ENCODE measurements at places on chromosomes 11 and 22. TPM values are rescaled to one million over a fixed set of nuclear protein-coding genes. Genes with fewer than 3 reads are reported as not detected.

GRCh38 chr22:27306771-27307170 is 494.8 kb downstream of the MN1 start:
- H3K4me3 ChIP-seq, result no peak overlapping the region
- no peaks in the 10 kb centered on the region for H3K36me3 ChIP-seq
- H3K27me3 ChIP-seq, result no peaks in the 10 kb centered on the region
- H3K27ac ChIP-seq, result no peak overlapping the region
- H3K4me1 ChIP-seq, result peaks cover 3% of the 10 kb centered on the region
- no peak for DNase-seq

Gene CHRM1
- not detected for total RNA-seq

Gene EIF4ENIF1
- 38.7 TPM for total RNA-seq

DNA sequence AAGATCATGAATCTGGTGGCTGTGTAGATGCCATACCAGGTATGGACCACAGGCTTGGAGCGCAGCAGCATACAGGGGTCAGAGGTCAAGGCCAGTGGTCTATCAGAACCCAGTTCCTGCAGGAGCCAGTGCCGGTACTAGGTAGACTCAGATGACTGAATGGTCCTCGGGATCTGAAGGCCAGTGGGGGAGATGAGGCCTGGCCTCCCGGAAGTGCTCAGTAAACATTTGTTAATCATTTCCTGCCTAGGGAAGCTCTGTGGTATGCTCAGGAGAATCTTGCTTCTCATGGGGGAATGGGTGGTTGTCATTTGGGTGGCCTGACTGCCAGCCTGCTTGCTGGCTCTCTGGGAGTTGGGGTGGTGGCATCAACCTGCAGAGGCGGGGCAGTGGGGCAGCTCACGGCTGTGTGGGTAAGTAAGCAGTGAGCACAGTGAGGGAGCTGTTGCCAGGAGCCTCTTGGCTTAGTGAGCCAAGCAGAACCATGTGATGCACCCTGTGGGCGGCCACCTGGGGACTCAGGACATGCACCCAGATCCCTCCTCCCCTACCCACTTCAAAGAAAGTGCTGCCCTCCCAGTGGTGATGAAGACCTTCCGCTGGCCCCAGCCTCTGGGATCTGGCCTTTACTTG is 33.0 kb downstream of the PTPRJ start:
- no peaks in the 10 kb centered on the region for H3K27me3 ChIP-seq
- H3K4me3 ChIP-seq, result no peak overlapping the region
- H3K27ac ChIP-seq, result no peak overlapping the region
- H3K4me1 ChIP-seq, result peaks cover 8% of the 10 kb centered on the region
- peak; percentile 43 for DNase-seq

GRCh38 chr22:44249376-44250147 is 63.2 kb downstream of the SHISAL1 start:
- no peaks in the 10 kb centered on the region for H3K36me3 ChIP-seq
- no peaks in the 10 kb centered on the region for H3K27me3 ChIP-seq
- H3K27ac ChIP-seq, result no peak overlapping the region
- no peaks in the 10 kb centered on the region for H3K4me1 ChIP-seq

GRCh38 chr22:30115705-30116104 is 35.4 kb downstream of the HORMAD2 start:
- H3K36me3 ChIP-seq, result no peaks in the 10 kb centered on the region
- H3K4me1 ChIP-seq, result no peaks in the 10 kb centered on the region
- no peak overlapping the region for H3K4me3 ChIP-seq
- no peak for DNase-seq

- no peak overlapping the region for H3K4me3 ChIP-seq
- H3K27me3 ChIP-seq, result no peaks in the 10 kb centered on the region
- no peaks in the 10 kb centered on the region for H3K36me3 ChIP-seq
- no peak overlapping the region for H3K27ac ChIP-seq
- no peaks in the 10 kb centered on the region for H3K4me1 ChIP-seq
These were observed 17.2 kb downstream of the SLC5A4 start for GRCh38 chr22:32237906-32238305.

Gene MOGAT2
- not detected for total RNA-seq

DNA sequence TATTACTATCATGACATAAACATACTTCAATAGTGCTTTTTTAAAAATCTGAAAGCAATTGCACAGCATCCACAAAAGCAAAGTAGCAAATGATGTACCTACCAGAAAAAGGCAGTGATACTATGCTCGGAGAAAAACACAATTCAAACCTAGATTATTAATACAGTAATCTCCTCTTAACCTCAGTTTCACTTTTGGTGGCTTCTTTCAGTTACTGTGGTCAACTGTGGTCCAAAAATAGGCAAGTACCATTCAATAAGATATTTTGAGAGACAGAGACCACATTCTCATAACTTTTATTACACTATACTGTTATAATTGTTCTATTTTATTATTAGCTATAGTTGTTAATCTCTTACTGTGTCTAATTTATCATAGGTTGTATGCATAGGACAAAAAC is 20.8 kb downstream of the KCNA4 start:
- no peaks in the 10 kb centered on the region for H3K36me3 ChIP-seq
- no peaks in the 10 kb centered on the region for H3K4me1 ChIP-seq
- DNase-seq, result no peak
- H3K27me3 ChIP-seq, result no peaks in the 10 kb centered on the region
- H3K4me3 ChIP-seq, result no peak overlapping the region

Gene CRKL
- 50.6 TPM for total RNA-seq

GRCh38 chr22:36191106-36191836 is 10.3 kb downstream of the APOL4 start:
- no peak overlapping the region for H3K27ac ChIP-seq
- no peak overlapping the region for H3K4me3 ChIP-seq
- no peak for DNase-seq
- H3K4me1 ChIP-seq, result peaks cover 17% of the 10 kb centered on the region
- no peaks in the 10 kb centered on the region for H3K36me3 ChIP-seq

GRCh38 chr22:49113758-49114157 is 713.9 kb downstream of the BRD1 start:
- H3K27ac ChIP-seq, result no peak overlapping the region
- DNase-seq, result no peak
- no peaks in the 10 kb centered on the region for H3K27me3 ChIP-seq

DNA sequence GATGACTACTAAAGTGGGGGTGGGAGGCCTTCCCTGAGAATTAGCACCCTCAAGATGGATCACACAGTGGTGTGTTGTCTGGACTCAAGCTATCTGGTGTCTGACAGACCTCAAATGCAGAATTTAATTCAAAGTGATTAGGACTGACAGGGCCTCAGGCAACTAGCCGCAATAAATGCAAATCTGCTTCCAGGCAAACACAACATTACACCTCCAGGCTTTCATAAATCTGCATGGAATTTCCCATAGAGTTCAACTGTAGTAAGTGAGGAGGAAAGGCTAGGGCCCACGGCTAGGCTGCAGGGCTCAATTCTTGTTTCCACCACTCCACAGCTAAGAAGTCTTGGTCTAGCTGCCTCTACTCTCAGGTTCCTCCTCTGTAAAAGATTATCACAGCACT is 331.4 kb downstream of the LARGE1 start:
- H3K4me1 ChIP-seq, result no peaks in the 10 kb centered on the region
- no peaks in the 10 kb centered on the region for H3K27me3 ChIP-seq
- DNase-seq, result no peak
- no peak overlapping the region for H3K27ac ChIP-seq
- no peak overlapping the region for H3K4me3 ChIP-seq

DNA sequence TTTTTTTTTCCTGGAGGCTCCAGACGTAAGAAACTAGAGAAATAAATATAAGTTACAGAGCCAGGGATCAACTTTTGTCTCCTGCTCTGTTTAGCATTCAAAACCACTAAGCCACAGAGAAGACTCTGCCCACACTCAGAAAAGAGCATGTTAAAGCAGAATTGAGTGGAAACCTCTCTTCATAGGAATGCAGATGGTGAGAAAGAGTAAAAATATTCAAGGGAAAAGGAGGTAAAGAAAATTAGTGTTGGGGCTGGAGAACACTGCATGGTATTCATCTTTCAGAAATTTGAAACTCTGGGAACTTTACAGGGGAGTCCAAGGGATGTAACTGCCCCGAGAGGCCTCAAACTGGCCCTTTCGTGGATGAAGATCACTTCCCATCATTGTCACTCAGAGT is 65.1 kb downstream of the CLMP start:
- no peaks in the 10 kb centered on the region for H3K27me3 ChIP-seq
- no peaks in the 10 kb centered on the region for H3K36me3 ChIP-seq
- H3K27ac ChIP-seq, result no peak overlapping the region
- H3K4me3 ChIP-seq, result no peak overlapping the region
- H3K4me1 ChIP-seq, result peaks cover 3% of the 10 kb centered on the region

DNA sequence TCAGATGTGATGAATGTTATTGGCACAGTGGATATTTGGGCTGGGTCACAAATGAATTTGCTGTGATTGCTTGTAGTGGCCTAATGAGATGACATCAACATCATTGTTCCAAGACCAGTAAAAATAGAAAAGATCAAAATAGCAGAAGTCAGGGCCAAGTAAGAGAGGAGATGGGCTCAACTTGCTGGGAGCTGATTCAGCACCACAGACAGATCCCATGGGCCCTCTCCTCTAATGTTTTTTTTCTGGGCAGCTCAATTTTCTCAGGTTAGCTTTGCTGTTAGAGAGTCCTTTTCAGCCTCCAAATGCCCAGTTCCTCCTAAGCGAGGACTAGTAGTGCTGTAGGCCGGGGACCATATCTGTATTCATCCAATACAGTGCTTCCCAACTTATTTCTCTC is 86.0 kb upstream of the IZUMO1R start:
- H3K27me3 ChIP-seq, result no peaks in the 10 kb centered on the region
- no peak for DNase-seq
- H3K4me3 ChIP-seq, result no peak overlapping the region
- no peaks in the 10 kb centered on the region for H3K36me3 ChIP-seq

DNA sequence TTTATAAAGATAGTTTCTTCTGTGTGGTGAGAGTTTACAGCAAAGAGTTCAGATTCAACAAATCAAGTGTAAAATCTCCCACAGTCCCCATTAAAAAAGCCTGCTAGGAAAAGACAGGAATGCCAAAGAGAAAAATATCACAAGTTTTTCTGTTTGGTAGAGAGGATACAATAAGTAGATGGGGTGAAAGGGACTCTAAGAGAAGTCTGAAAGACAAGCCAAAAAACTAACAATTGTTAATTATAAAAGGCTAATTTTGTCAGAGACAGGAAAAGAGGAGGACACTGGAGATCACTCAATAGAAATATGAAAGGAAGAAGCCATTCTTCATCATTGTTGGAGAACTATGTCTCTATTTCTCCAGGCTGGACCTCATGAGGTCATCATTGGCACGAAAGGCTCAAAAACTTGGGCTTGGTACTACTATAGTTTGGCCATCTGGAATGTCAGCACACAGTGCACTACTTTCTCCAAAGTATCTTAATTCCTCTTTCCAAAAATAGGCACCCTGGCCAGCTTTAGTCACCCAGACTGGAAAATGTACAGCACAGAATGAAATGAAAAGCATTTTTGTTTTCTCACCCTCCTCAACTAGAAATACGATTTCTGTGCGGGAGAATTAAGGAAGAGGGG is 531 bp upstream of the SOX6 start:
- DNase-seq, result no peak
- no peak overlapping the region for H3K4me3 ChIP-seq
- no peaks in the 10 kb centered on the region for H3K4me1 ChIP-seq
- H3K27me3 ChIP-seq, result no peaks in the 10 kb centered on the region
- H3K36me3 ChIP-seq, result no peaks in the 10 kb centered on the region

DNA sequence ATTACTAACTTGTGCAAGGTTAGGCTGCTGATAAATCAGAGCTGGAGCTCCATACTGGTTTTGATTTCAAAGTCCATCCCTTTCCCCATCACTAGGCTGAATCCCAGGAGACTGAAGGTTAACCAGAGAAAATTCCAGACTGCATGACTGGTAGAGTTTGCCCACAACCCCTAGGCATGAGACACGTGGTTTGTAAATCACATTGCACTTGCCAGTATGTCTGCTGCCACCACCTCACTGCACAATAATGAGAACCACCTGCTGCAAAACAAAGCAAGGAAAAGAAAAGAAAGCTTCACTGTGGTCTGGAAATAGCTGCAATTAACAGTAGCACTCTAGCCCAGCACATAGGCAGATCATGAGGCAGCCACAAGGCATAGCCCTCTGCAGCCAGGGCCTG is 67.6 kb upstream of the NTM start:
- no peak for DNase-seq
- H3K4me3 ChIP-seq, result no peak overlapping the region
- no peak overlapping the region for H3K27ac ChIP-seq
- no peaks in the 10 kb centered on the region for H3K4me1 ChIP-seq
- H3K27me3 ChIP-seq, result no peaks in the 10 kb centered on the region
- H3K36me3 ChIP-seq, result no peaks in the 10 kb centered on the region

GRCh38 chr22:37239336-37240239 is 4.5 kb downstream of the RAC2 start:
- H3K27ac ChIP-seq, result no peak overlapping the region
- peaks cover 2% of the 10 kb centered on the region for H3K36me3 ChIP-seq
- no peak for DNase-seq
- no peaks in the 10 kb centered on the region for H3K27me3 ChIP-seq
- no peak overlapping the region for H3K4me3 ChIP-seq

Gene PVALB
- total RNA-seq, result not detected

Gene REXO2
- 155 TPM for total RNA-seq

DNA sequence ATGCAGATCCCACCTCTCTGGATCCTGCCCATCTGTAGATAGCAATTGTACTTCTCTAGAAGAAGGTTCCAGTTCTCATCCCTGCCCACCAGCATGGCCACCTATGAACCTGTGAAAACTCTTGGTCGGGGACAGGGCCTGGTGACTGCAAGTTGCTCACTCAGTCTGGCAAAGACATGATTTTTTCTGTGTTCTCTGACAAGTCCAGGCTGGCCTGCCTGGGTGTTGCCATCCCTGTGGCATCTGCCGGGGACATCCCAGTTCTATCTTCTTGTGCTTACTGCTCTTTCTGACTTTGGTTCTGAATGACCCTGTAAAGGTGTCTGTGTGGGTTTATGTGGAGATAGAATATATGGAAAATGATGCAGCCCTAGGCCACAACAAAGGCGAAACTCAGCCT is 545.8 kb downstream of the INSC start:
- peaks cover 12% of the 10 kb centered on the region for H3K4me1 ChIP-seq
- no peaks in the 10 kb centered on the region for H3K27me3 ChIP-seq
- DNase-seq, result no peak
- H3K4me3 ChIP-seq, result no peak overlapping the region
- no peaks in the 10 kb centered on the region for H3K36me3 ChIP-seq
- H3K27ac ChIP-seq, result no peak overlapping the region

Gene PKNOX2
- total RNA-seq, result 0.11 TPM

Gene SLC25A1
- 102 TPM for total RNA-seq

DNA sequence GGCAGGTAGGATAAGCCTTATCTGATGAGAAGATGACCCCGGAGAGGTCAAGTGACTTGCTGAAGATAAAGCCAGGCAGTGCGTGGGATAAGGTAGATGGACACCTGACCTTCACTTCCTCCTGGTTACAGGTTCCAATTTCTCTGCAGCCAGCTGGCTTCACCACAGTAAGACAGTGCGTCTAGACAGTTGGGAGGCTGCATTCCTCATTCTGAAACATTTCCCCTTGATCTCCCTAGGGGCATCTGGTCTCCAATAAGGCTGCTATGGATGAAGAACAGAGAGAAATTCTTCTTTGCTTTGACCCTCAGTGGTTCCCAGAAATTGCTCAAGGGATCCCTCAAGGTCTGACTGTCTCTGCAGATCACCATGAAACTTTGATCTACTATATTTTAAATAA is 211.3 kb downstream of the MYO18B start:
- H3K4me1 ChIP-seq, result no peaks in the 10 kb centered on the region
- no peaks in the 10 kb centered on the region for H3K27me3 ChIP-seq
- no peak for DNase-seq
